ENCODE measurements at places on chromosomes 4 and X.
A peak's percentile ranks its signal among the peaks of the same experiment; 100 is the strongest.

- no peak for DNase-seq
Observed at GRCh38 chrX:38409289-38409688, 56.9 kb downstream of the OTC start.

GRCh38 chr4:10959586-10959985, 275.0 kb upstream of the CLNK start:
- no peak for DNase-seq

DNA sequence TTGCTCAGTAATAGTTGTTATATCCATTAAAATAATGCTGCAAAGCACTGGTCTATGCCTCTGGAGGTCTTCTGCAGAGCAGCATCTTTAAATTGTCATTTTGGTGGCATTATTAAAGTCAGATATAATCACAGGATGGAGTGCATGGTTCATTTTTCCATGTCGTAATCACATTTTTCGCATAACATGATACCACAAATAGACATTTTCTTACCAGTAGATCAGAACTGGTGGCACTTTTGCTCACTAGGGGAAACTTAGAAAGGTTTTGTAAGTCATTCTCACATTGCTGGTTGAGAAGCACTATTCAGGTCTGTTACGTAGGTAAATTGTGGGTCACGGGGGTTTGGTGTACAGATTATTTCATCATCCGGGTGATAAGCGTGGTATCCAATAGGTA, 484.5 kb upstream of the PRKX start:
- DNase-seq: no peak

DNA sequence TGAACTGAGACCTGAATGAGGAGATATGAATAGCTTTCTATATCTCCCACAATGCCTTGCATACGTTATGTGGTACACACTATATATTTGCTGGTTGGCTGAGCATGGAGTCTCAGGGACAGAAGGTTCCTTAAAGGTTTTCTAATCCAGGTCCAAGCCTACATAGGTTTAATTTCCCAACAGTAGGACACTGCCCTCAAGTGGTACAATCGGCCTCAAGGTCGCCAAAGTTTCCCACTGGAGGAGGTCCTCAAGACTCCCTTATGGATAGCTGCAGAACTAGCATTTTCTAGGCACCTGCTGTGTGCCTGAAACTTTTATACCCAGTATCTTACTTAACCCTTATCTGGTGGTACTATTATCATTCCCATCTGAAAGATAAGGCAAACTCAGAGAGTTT, 21.0 kb upstream of the EFNB1 start:
- peak; percentile 25 for DNase-seq

DNA sequence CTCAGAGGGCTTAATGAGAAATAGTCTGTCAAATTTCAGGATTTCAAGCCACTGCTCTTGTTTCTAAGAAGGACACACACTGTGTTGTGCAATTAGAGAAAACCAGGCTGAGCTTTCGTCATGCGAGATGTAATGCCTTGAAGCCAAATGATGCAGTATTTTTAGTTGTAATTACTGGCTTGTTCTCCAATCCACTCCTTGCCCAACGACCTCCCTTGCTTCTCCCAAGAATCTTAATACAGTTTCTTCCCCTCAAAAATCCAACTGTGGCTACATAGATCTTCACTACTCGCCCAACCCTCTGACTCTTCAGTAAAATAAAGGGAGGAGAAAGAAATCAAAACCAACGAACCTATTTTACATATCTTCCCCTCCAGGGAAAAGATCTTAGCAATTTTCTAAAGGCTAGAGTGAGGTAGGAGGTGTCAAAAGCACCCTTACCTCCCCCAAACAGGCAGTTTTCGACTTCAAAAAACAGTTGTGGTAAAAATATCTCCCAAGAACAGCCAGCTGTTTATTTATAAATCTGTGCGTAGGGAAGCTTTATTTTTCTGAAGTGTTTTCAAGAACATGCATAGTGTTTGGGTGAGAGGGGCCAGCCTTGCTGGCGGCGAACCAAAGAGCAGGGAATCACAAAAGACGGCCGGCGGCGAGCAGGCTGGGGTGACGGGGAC, 68.7 kb downstream of the MGST2 start:
- peak; percentile 83 for DNase-seq

- DNase-seq: peak; percentile 50
Observed at GRCh38 chr4:164949448-164950143, 27.9 kb downstream of the TRIM61 start.

- no peak for DNase-seq
Observed at GRCh38 chrX:154890990-154891639, 5.0 kb downstream of the F8A1 start.

GRCh38 chr4:40323866-40324265, 11.3 kb upstream of the CHRNA9 start:
- DNase-seq: peak; percentile 24

DNA sequence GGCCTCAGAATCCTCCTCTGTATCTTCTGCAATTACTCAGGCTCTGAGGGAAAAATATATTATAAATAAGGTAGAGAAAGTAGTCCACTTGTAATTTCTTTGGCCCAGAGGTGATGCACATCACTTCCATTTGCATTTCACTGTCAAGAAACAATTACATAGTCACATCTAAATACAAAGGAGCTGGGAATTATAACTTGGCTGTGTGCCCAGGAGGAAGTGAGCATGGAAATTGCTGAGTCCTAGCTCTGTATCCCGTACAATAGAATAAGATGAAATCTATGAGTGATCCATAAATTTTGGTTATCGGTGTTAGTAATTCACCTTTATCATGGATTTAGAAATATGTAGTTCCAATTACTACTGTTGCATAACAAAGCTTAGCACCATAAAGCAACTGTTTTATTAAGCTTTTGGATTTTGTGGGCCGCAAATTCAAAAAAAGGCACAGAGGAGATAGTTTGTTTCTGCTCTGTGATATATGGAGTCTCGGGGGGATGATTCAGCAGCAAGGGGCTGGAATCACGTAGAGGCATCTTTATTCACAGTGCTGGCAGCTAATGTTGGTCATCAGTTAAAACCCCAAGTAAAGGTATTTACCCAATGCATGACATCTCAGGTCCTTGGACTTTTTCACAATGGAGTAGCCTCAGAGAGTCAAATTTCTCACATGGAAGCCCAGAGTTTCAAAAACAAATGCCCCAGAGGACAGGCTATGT, 241.4 kb upstream of the GALNT7 start:
- no peak for DNase-seq

- peak; percentile 88 for DNase-seq
Observed at GRCh38 chr4:127708985-127709384, 21.2 kb upstream of the SLC25A31 start.

DNA sequence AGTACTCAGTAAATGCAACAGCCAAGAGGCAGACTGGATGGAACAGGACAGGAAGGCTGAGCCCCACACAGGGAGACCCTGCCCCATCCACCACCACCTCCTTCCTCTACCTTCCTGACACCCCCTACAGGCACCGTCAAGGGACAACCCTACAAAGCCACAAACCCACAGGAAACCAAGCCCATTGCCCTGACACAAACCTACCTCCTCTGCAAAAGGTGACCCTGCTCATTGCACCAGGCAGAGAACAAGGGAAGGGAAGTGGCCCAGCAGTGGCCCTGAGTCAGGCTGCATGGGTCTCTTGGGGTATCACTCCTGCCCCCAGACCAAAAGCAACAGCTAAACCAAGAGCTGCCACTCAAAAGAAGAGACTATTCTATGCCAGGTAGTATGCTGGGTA, 21.0 kb downstream of the JAKMIP1 start:
- no peak for DNase-seq

- no peak for DNase-seq
Observed at GRCh38 chrX:38890963-38891362, 89.7 kb downstream of the MID1IP1 start.

- DNase-seq: peak; percentile 5
Observed at GRCh38 chr4:27714073-27714472, 853.4 kb downstream of the STIM2 start.

DNA sequence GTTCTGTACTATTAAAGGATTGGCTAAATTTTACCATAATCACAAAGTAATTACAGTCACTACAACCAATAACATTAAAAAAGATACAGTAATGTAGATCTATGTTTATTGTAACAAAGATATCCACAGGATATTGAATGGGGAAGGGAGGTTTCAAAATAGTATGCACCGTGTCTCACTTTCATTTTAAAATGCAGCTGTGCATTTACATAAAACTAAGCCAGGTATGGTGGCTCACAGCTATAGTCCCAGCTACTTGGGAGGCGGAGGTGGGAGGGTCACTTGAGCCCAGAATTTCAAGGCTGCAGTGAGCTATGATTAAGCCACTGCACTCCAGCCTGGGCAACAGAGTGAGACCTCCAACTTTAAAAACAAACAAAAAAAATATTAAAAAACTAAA, 8.5 kb downstream of the SRP72 start:
- DNase-seq: no peak

GRCh38 chr4:41429280-41429669, 108.7 kb upstream of the LIMCH1 start:
- no peak for DNase-seq

DNA sequence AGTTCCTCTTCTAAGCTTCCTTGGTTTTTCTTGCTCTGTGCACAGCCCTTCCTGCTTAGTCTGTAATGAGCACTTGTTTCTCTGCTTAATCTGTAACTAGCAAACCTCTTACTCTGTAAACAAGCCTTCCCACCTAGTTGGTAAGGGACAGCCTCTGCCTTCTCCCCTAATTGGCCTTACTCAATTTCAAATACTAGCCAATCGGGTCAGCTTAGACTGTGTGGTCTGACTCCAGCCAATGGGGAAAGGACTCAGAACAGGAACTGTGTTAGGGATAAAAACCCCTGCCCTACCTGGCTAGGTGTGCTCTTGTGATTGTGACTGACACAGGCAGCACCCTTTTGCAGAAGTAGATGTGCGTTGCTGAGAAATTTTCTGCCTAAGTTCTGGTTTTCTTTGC, 136.5 kb upstream of the AADAT start:
- DNase-seq: no peak

- no peak for DNase-seq
Observed at GRCh38 chrX:1418901-1419544, 27.1 kb upstream of the SLC25A6 start.

DNA sequence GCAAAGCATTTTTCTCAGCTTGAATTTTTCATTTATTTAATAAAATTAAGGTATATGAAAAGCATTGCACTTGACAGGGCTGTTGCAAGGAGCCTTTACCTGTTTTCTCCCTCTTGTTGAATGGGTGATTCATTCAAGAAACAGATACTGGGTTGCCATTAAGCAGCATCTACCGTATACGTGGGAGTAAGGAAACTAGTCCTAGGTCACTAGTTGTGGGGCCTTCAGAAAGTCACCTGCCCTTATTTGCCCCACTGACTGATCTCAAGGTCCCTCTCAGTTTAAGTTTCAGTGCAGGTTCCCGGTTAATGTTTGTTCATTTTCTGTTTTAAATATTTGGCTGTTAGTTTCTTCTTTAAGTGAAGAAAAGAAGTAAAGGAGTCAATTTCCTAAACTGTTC, 34.0 kb downstream of the LHFPL1 start:
- no peak for DNase-seq

GRCh38 chr4:101153653-101154052, 193.7 kb downstream of the PPP3CA start:
- DNase-seq: no peak

DNA sequence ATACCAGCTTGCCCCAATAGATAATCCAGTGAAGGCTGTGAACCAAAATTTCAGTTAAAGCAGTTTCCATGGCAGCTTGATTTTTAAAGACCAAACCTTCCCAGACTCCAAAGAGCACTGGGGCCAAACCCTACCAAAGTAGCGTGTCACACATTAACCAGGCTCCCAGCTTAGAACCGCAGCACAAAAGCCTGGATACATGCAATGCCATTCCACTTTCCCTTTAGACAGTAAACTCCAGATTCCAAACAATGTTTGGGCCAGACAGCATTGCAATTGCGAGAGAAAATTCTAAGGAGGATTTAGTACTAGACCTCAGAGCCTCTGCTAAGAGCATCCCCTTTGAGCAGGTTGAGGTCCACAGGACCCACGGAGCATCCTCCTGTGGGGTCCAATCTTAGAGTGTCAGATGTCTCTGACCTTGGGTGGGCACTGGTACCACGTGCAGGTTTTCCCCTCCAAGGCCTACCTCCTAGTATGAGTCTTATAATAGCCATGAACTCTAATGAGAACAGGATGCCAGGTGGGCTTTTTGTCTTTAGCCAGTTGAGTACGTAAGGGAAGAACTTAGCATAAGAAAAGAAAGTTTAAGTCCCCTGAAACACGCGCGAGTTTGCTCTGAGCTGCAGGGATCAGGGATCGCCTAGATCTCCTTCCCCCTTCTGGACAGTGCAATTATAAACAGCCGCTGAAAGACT, 38.8 kb downstream of the MGARP start:
- DNase-seq: no peak

- DNase-seq: no peak
Observed at GRCh38 chr4:125316401-125316790, 1.6 kb downstream of the FAT4 start.

DNA sequence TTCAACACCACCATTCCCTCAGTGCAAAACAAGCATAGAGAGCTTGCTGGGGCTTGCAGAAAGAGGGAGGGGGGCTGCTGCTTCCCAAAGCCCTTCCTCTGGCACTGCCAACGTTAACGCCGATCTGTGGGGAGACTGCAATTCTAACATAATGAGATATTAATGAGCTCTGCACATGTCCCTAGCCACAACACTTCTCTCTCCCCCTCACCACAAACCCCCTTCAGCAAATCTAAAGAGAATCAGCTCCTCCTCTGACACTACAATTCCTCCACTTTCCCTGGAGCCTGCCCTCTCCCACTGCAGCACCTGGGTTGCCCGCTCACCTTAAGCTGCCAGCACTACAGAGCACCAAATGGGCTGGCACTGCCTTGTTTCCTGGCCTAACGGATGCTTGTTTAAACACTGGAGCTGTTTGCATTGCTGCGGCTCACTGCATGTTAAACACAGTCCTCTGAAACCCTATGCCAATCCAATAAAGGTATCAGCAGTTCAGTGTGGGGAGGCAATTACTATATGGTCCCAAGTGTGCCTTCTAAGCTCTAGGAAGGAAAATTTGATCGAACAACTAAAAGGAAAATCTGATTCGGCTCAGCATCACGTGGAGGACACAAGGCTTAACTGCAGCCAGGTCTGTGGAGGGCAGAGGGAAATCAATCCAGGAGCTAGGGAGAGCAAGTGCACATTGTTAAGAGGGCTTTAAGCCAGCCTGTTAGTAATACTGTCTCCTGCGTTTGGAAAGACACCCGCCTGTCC, 232.4 kb downstream of the MAML3 start:
- DNase-seq: no peak

DNA sequence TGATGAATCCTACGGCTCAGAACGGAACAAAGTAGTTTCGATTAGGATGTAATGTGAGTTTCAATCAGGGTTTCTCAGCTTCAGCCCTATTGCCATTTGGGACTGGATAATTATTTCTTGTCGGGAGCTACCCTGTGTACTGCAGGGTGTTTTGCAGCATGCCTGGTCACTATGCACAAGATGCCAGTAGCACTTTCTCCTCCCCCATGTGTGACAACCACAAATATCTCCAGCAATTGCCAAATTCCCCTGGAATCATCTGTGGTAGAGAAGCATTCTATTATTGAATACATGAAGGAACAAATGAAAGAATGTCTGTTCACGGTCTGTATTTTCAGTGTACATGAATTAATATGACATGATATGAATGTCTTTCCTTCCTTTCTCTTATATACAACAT, 782.9 kb upstream of the FTHL17 start:
- DNase-seq: no peak

GRCh38 chr4:54402880-54403480, 173.9 kb downstream of the PDGFRA start:
- DNase-seq: no peak

- DNase-seq: no peak
Observed at GRCh38 chr4:1775731-1776500, 17.2 kb upstream of the FGFR3 start.

GRCh38 chrX:132501606-132502005, 12.8 kb upstream of the MBNL3 start:
- DNase-seq: peak; percentile 8

- peak; percentile 0 for DNase-seq
Observed at GRCh38 chrX:122269243-122269781, 914.8 kb upstream of the GRIA3 start.
